ENCODE measurements at places on chromosomes 7 and 10. TPM values are rescaled to one million over a fixed set of nuclear protein-coding genes. Genes with fewer than 3 reads are reported as not detected.

Gene TAS2R5
- total RNA-seq = 0.40 TPM

Gene CHAT
- total RNA-seq = not detected

Gene ANXA8
- 33.2 TPM for total RNA-seq

Gene SLC16A9
- 0.07 TPM for total RNA-seq

Gene IRF5
- 14.9 TPM for total RNA-seq

Gene SNCG
- 12.7 TPM for total RNA-seq

Gene GIMAP1
- total RNA-seq = not detected

Gene WNT2
- total RNA-seq = not detected
